Right cardiac atrium (tissue), 5 donors: ENCODE measurements at places on chromosomes 11 and 22. TPM values are rescaled to one million over a fixed set of nuclear protein-coding genes. Genes with fewer than 3 reads are reported as not detected.

The IRAG1 gene
- 5.3 TPM for polyA plus RNA-seq

The RFPL2 gene
- polyA plus RNA-seq = not detected

The TUBA8 gene
- 307 TPM for polyA plus RNA-seq

The TMEM191C gene
- polyA plus RNA-seq = 0.66 TPM

The SHANK2 gene
- 0.23 TPM for polyA plus RNA-seq

The WBP2NL gene
- 0.20 TPM for polyA plus RNA-seq

The C11orf97 gene
- polyA plus RNA-seq = not detected

The SEC14L2 gene
- polyA plus RNA-seq = 1.6 TPM

The BACE1-AS gene
- 6.6 TPM for polyA plus RNA-seq

The NNMT gene
- 56.9 TPM for polyA plus RNA-seq

The PCNX3 gene
- 10.2 TPM for polyA plus RNA-seq

The MMP12 gene
- not detected for polyA plus RNA-seq

The JAML gene
- 2.0 TPM for polyA plus RNA-seq

The PHF21B gene
- 0.50 TPM for polyA plus RNA-seq

The DRICH1 gene
- polyA plus RNA-seq = 0.09 TPM

The CBX6 gene
- 27.0 TPM for polyA plus RNA-seq

The THY1 gene
- polyA plus RNA-seq = 4.3 TPM

The STK33 gene
- polyA plus RNA-seq = 14.1 TPM

The SBF2 gene
- polyA plus RNA-seq = 10.8 TPM

The TREH gene
- polyA plus RNA-seq = 1.2 TPM

The PACSIN2 gene
- 40.4 TPM for polyA plus RNA-seq

The LRRC56 gene
- 0.48 TPM for polyA plus RNA-seq

The DEFB131B gene
- not detected for polyA plus RNA-seq

The MRPL49 gene
- polyA plus RNA-seq = 24.8 TPM

The SYT8 gene
- not detected for polyA plus RNA-seq

The TSGA10IP gene
- polyA plus RNA-seq = not detected

The PLA2G3 gene
- polyA plus RNA-seq = not detected

The OR8D4 gene
- polyA plus RNA-seq = not detected

The DMC1 gene
- polyA plus RNA-seq = 6.5 TPM

The OR51B5 gene
- 0.14 TPM for polyA plus RNA-seq

The MOGAT2 gene
- polyA plus RNA-seq = 0.11 TPM

The TRIM49 gene
- polyA plus RNA-seq = not detected

The FGF3 gene
- not detected for polyA plus RNA-seq

The SPI1 gene
- 5.9 TPM for polyA plus RNA-seq

The TRIM48 gene
- not detected for polyA plus RNA-seq

The DEPDC7 gene
- 0.75 TPM for polyA plus RNA-seq

The RFPL1 gene
- not detected for polyA plus RNA-seq

The EHF gene
- 0.14 TPM for polyA plus RNA-seq

The PHOX2A gene
- 0.18 TPM for polyA plus RNA-seq

The ADAMTS8 gene
- polyA plus RNA-seq = 0.88 TPM

The SOX10 gene
- 5.8 TPM for polyA plus RNA-seq

The PGM2L1 gene
- 0.84 TPM for polyA plus RNA-seq

The OOSP3 gene
- polyA plus RNA-seq = not detected

The GRM5 gene
- 0.02 TPM for polyA plus RNA-seq

The CNGA4 gene
- 0.16 TPM for polyA plus RNA-seq

The CASP1 gene
- 6.6 TPM for polyA plus RNA-seq

The NCAM1 gene
- 87.9 TPM for polyA plus RNA-seq

The NPTXR gene
- 32.3 TPM for polyA plus RNA-seq

The HBB gene
- 3.0 TPM for polyA plus RNA-seq

The SCGB2A2 gene
- polyA plus RNA-seq = not detected

The ACR gene
- polyA plus RNA-seq = 0.41 TPM

The MIOX gene
- not detected for polyA plus RNA-seq

The C11orf87 gene
- polyA plus RNA-seq = 0.02 TPM

The CATSPER1 gene
- polyA plus RNA-seq = not detected

The CHRDL2 gene
- 0.97 TPM for polyA plus RNA-seq

The GRIA4 gene
- polyA plus RNA-seq = 0.05 TPM

The PHLDA2 gene
- 2.0 TPM for polyA plus RNA-seq
